ENCODE measurements at places on chromosomes 12 and 14.

DNA sequence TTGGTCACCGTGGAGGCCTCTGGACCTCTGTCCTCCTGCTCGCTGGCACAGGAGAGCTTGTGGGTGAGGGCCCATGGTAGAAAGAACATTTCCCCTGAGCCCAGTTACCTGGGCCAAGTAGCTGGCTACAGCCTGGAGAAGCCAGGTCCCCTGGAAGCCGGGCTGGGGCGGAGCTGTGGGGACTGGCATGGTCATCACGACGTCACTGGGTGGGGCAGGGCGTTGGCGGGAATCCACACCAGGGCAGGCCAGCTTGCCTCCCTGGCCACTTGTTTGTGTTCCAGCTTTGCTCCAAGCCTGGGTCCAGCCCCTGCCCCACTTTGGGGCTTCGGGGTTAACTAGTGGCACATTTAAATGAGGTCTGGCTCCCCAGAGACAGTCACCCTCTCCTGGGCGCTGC is 35.0 kb upstream of the SLC24A4 start:
- no peak for DNase-seq
- no peaks in the 10 kb centered on the region for H3K4me1 ChIP-seq
- no peak overlapping the region for H3K27ac ChIP-seq
- H3K4me3 ChIP-seq = no peak overlapping the region

- H3K36me3 ChIP-seq = no peaks in the 10 kb centered on the region
- peaks cover 17% of the 10 kb centered on the region for H3K27me3 ChIP-seq
- H3K4me3 ChIP-seq = no peak overlapping the region
- no peaks in the 10 kb centered on the region for H3K4me1 ChIP-seq
- no peak overlapping the region for H3K27ac ChIP-seq
Measured at GRCh38 chr14:101230161-101230850, 326.8 kb upstream of the RTL1 start.

DNA sequence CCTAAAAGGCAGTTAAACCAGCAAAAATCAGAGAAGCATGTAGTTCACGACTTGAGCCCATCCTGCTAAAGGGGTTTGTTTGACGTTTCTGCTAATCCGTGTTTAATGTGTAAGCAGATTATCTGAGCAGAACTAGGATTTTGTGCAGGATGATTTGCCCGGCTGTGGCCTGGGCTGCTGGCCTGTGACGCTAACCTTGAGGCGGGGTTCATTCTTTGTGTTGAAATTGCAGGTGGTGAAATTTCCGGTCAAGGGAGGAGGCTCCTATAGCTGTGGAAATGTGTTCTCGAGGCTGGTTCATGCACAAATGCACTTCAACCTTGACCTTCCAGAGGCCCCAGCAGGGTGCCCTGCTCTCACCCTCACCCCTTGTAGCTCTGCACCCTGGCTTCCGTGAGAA is 63.7 kb downstream of the SLC24A4 start:
- peaks cover 2% of the 10 kb centered on the region for H3K4me1 ChIP-seq
- H3K4me3 ChIP-seq = no peak overlapping the region

DNA sequence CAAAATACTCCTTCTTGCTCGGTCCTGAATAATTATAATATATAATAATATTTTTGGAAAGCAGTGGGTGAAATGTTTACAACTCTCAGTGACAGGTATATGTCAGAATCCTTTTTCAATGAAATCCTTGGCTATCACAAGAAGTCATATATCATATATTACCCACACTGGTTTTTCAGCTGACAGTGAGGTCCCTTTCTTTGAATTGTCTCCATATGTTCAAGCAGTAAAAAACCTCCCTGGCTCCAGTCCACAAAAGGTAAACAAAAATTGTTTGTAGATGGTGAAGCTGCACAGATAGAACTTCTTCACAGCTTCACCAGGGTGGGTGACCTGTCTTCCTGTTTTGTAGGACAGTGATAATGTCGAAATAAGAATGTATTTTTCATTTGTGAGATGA is 44.0 kb downstream of the A2ML1 start:
- DNase-seq = no peak
- no peaks in the 10 kb centered on the region for H3K4me1 ChIP-seq
- H3K27me3 ChIP-seq = no peaks in the 10 kb centered on the region
- H3K27ac ChIP-seq = no peak overlapping the region

DNA sequence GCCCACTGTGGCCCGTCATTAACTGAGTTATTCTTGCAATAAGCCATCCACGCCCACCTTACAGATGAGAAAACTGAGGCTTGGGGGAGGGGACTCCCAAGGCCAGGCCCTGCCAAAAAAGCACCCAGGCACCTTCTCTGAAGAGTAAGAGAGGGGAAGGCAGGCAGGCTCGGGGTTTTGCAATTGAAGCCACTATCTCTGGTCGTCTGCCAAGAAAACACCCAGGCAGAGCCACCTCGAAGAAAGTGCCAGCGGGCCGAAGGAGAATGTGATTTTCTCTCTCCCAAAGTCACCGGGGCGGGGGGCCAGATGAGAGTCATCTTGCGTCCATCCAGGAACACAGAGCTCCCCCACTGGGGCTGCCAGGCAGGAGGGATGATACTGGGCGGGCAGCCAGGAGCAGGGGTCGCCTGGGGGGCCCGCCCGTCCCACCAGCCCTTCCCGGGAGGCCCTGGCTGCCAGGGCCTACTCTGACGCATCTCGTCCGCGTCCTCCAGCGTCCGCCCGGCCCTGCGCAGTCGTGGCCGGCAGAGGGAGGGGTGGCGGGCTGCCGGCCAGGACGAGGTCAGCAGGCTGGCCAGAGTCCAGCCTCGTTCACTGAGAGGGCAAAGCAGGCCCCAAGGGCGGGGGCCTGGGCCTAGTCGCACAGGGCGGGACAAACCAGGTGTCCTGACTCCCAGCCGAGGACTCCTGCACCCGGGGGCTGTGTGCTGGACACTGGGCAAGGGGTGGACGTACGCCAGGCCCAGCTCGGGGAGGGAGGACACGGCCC is 74.3 kb downstream of the RFLNA start:
- peak; percentile 88 for DNase-seq
- no peak overlapping the region for H3K4me3 ChIP-seq
- H3K27me3 ChIP-seq = no peaks in the 10 kb centered on the region
- H3K27ac ChIP-seq = peak overlapping the region; percentile 63
- peaks cover 38% of the 10 kb centered on the region for H3K36me3 ChIP-seq
- peaks cover 11% of the 10 kb centered on the region for H3K4me1 ChIP-seq

DNA sequence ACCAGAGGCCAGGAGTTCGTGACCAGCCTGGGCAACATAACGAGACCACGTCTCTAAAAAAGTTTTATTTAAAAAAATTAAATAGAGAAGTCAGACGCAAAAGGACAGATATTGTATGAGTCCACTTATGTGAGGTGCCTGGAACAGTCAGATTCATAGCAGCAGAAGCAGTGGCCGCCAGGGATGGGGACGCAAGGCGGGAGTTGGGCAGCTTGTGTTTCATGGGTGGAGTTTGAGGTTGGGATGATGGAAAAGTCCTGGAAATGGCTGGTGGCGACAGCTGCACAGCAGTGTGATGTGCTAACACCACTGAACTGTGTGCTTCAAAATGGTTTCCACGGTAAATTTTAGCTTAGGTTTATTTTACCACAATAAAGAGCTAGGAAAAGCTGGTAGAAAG is 57.6 kb upstream of the DDX11 start:
- no peak overlapping the region for H3K27ac ChIP-seq

DNA sequence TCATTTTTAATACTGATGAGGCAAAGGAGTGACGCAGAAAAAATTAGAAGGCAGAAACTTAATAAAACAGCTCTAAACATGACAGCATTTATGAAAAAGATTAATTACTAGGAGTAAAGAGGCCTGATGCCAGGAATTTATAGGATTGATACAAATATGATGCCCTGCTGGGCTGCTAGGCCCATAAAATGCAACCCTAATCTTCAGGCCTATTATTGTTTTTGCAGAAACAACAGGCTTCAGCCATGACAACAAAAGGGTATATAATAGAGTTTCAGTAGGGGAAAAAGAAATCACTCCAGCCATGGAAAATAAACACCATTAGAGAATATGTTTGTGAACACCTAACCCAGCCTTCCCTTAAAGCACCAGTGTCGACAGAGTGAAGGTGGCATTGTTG is 50.6 kb downstream of the OTX2 start:
- H3K4me3 ChIP-seq = no peak overlapping the region
- no peak for DNase-seq
- no peak overlapping the region for H3K27ac ChIP-seq
- no peaks in the 10 kb centered on the region for H3K36me3 ChIP-seq
- H3K27me3 ChIP-seq = no peaks in the 10 kb centered on the region

- no peak for DNase-seq
- no peaks in the 10 kb centered on the region for H3K27me3 ChIP-seq
- no peak overlapping the region for H3K4me3 ChIP-seq
- H3K36me3 ChIP-seq = no peaks in the 10 kb centered on the region
- H3K27ac ChIP-seq = no peak overlapping the region
Measured at GRCh38 chr12:99257672-99258071, 389.9 kb upstream of the GARIN6 start.

DNA sequence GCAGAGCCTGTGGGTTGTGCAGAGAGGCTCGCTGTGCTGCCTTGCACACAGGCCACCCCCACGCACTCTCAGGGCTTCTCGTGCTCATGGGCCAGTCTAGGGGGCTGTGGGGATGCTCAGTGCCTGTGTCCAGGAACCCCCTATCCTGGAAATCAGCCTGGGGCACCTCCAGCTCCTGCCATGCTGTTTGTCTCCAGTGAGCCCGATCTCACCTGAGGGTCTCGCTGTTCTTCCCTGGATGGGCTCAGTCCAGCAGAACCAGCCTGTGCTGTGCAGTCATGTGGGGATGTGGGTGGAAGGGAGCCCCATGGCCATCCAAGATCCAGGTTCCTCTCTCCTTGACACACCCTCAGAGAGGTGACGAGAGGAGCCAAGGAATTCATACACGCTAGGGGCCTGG is 26.7 kb downstream of the SERPINA1 start:
- DNase-seq = no peak
- no peaks in the 10 kb centered on the region for H3K27me3 ChIP-seq
- H3K4me1 ChIP-seq = no peaks in the 10 kb centered on the region
- H3K27ac ChIP-seq = no peak overlapping the region
- H3K36me3 ChIP-seq = no peaks in the 10 kb centered on the region

DNA sequence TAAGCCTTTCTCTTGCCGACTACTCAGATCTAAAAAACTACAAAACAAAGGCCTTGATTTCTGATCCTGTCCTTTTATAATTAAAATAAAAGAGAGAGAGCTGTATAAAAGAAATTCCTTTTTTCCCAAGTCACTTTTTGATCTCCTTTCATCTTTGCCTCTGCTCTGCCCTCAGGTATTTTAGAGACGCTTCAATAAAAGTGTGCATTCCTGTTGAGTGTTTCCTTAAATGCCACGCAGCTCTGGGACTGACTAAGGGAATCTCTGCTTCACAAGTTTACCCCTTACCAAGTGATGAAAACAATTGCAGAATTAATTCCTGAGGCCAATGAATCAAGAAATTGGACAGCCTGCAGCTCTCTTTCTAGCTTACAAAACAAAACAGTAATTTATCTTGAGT is 1109.8 kb downstream of the TMTC2 start:
- no peak for DNase-seq
- H3K36me3 ChIP-seq = no peaks in the 10 kb centered on the region
- H3K27ac ChIP-seq = no peak overlapping the region
- H3K4me3 ChIP-seq = no peak overlapping the region
- no peaks in the 10 kb centered on the region for H3K27me3 ChIP-seq

DNA sequence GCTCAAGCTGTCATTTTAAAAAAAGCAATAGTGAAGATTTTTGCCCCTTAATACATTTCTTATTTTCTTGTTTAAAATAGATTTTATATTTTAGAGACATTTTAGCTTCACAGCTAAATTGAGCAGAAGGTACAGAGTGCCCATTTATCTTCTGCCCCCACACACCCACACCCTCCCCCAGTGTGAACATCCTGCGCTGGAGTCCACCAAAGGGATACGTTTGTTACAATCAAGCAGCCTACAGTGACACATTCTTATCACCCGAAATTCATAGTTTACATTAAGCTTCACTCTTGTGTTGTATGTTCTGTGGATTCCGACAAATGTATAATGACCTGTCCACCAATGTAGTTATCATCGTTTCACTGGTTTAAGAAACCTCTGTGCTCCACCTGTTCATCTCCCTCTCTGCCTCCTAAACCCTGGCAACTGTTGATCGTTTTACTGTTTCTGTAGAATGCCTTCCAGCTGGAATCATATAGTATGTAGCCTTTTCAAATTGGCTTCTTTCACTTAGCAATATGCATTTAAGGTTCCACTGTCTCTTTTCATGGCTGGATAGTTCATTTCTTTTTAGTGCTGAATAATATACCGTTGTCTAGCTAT is 91.0 kb upstream of the TRAF3 start:
- no peak overlapping the region for H3K4me3 ChIP-seq
- H3K27me3 ChIP-seq = no peaks in the 10 kb centered on the region
- no peaks in the 10 kb centered on the region for H3K36me3 ChIP-seq
- peaks cover 19% of the 10 kb centered on the region for H3K4me1 ChIP-seq
- no peak overlapping the region for H3K27ac ChIP-seq
- DNase-seq = no peak

DNA sequence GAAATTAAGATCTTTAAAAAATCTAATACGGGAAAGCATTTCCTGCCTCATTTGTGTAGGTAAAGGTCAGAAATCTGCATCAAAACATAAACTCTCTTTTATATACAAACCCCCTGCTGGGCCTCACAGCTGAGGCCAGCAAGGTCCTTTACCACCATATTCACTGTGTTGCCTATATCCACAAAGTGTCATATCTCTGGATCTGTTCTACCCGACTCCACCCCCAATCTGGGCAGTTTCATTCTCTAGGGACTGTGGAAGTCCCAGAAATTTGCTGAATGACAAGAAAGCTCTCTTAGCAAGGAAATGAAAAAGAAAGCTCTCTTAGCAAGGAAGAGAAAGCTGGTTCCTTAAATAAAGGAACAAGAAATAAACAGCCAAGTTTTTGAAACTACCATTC is 301.7 kb downstream of the KCNH5 start:
- H3K27ac ChIP-seq = no peak overlapping the region
- no peak overlapping the region for H3K4me3 ChIP-seq
- H3K4me1 ChIP-seq = no peaks in the 10 kb centered on the region
- H3K36me3 ChIP-seq = no peaks in the 10 kb centered on the region

GRCh38 chr12:121990692-121991603 is 30.7 kb upstream of the BCL7A start:
- H3K36me3 ChIP-seq = no peaks in the 10 kb centered on the region
- H3K4me1 ChIP-seq = peaks cover 11% of the 10 kb centered on the region
- DNase-seq = no peak
- H3K27me3 ChIP-seq = no peaks in the 10 kb centered on the region
- no peak overlapping the region for H3K4me3 ChIP-seq

- DNase-seq = peak; percentile 66
- no peak overlapping the region for H3K27ac ChIP-seq
- no peaks in the 10 kb centered on the region for H3K27me3 ChIP-seq
- H3K4me3 ChIP-seq = no peak overlapping the region
Measured at GRCh38 chr14:103512701-103513611, 9.7 kb downstream of the CKB start.

- no peaks in the 10 kb centered on the region for H3K27me3 ChIP-seq
- no peaks in the 10 kb centered on the region for H3K36me3 ChIP-seq
- H3K4me1 ChIP-seq = no peaks in the 10 kb centered on the region
- no peak overlapping the region for H3K27ac ChIP-seq
- DNase-seq = no peak
- H3K4me3 ChIP-seq = no peak overlapping the region
Measured at GRCh38 chr12:24894879-24895278, 54.0 kb downstream of the BCAT1 start.

GRCh38 chr12:57320639-57321038 is 69.7 kb upstream of the STAC3 start:
- no peaks in the 10 kb centered on the region for H3K36me3 ChIP-seq
- DNase-seq = no peak
- H3K4me3 ChIP-seq = no peak overlapping the region
- no peak overlapping the region for H3K27ac ChIP-seq
- no peaks in the 10 kb centered on the region for H3K4me1 ChIP-seq
- H3K27me3 ChIP-seq = no peaks in the 10 kb centered on the region

All from spleen (tissue), 13 donors.